ENCODE measurements at places on chromosomes 1 and 21. TPM values are rescaled to one million over a fixed set of nuclear protein-coding genes. Genes with fewer than 3 reads are reported as not detected.

The DCST1 gene
- not detected for total RNA-seq

DNA sequence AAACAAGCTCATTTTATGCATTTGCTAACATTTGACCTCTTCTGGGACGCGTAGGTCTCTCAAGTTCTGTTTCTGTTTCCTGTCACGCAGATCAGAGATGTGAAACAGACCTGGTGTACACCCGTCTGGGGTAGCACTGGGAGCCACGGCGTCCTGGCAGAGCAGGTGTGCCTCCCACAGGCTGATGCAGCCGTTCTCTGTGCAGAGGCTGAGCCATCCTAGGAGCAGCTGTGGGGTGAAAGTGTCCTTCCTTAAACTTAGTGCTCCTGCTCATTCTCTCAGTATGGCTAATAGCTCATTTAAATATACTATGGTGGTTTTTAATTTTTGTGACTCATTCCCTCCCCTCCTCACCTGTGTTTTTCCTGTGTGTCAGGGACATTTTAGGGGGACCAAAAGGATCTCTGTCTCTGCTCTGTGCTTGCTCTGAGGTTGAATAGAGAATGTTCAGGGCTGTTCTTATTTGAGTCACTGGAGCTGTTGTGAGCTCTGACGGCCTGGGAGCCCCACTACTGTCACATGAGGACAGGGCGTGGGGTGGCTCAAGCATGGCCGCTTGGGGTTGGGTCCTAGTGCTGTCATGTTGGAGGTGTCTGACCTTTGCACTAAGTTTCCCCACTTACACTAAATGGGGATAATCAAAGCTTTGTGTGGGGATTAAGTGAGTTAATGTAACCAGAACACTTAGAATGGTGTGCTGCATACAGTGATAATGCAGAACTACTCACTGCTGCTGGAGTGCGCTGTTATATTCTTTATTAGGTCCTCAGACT is 43.0 kb downstream of the GALNT2 start:
- no peak for DNase-seq
- no peaks in the 10 kb centered on the region for H3K36me3 ChIP-seq
- peaks cover 75% of the 10 kb centered on the region for H3K4me1 ChIP-seq
- H3K27me3 ChIP-seq = no peaks in the 10 kb centered on the region
- H3K27ac ChIP-seq = no peak overlapping the region
- H3K4me3 ChIP-seq = no peak overlapping the region

The KISS1 gene
- total RNA-seq = not detected

DNA sequence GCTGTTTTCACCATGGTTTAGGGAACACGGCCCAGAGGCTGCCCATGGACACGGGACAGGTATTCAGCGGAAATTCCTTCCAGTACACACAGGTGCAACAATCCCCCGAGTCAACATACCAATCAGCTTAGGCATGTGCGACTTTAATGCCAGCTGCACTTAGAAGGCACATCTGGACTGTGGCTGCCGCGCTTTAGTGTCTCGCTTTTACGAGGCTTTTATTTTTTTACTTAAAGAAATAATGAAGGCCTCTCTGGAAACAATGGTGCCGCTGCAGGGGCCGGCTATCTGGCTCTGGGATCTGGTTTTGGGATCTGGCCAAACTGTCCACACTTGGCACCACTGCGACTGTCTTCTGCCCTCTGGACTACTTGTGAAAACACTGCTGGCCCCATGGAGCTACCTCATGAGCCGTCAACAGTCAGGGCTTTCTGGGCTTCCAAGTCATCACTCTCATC is 55.5 kb downstream of the SLC66A1 start:
- H3K4me3 ChIP-seq = no peak overlapping the region
- peaks cover 3% of the 10 kb centered on the region for H3K36me3 ChIP-seq
- H3K27me3 ChIP-seq = no peaks in the 10 kb centered on the region
- no peak for DNase-seq
- H3K4me1 ChIP-seq = peaks cover 42% of the 10 kb centered on the region
- no peak overlapping the region for H3K27ac ChIP-seq

The VSIG8 gene
- total RNA-seq = not detected

- peak overlapping the region; percentile 47 for H3K27ac ChIP-seq
- H3K4me1 ChIP-seq = peaks cover 6% of the 10 kb centered on the region
- H3K36me3 ChIP-seq = no peaks in the 10 kb centered on the region
Measured at GRCh38 chr21:34582506-34583150, 32.3 kb downstream of the RCAN1 start.

DNA sequence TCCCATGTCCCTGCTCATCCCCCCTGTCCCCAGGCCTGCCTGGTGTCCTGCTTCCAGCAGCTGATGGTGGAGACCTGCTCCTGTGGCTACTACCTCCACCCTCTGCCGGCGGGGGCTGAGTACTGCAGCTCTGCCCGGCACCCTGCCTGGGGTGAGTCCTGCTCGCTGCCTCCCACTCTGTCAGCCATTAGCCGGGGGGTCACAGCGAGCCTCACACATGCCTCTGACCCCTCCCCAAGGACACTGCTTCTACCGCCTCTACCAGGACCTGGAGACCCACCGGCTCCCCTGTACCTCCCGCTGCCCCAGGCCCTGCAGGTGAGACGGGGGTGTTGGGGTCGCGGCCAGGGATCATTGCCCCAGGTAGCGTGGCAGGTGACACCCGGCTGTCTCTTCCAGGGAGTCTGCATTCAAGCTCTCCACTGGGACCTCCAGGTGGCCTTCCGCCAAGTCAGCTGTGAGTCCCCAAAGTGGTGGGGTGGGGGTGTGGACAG is 10.0 kb downstream of the SCNN1D start:
- no peaks in the 10 kb centered on the region for H3K4me1 ChIP-seq
- H3K4me3 ChIP-seq = no peak overlapping the region
- H3K36me3 ChIP-seq = no peaks in the 10 kb centered on the region
- no peaks in the 10 kb centered on the region for H3K27me3 ChIP-seq

GRCh38 chr1:233331676-233332519 is 4.4 kb downstream of the MAP3K21 start:
- no peak for DNase-seq
- H3K27ac ChIP-seq = no peak overlapping the region
- no peak overlapping the region for H3K4me3 ChIP-seq
- no peaks in the 10 kb centered on the region for H3K36me3 ChIP-seq

- no peaks in the 10 kb centered on the region for H3K27me3 ChIP-seq
- peak overlapping the region; percentile 70 for H3K4me3 ChIP-seq
- no peaks in the 10 kb centered on the region for H3K4me1 ChIP-seq
- DNase-seq = no peak
Measured at GRCh38 chr1:161440312-161440894, 64.9 kb upstream of the FCGR2A start.

Data from thoracic aorta (tissue), 2 donors.